ENCODE measurements at places on chromosomes 5 and 9.
A peak's percentile ranks its signal among the peaks of the same experiment; 100 is the strongest.

- DNase-seq = no peak
Observed at GRCh38 chr5:27034565-27034964, 3.8 kb downstream of the CDH9 start.

GRCh38 chr5:112529525-112529924, 110.4 kb upstream of the EPB41L4A start:
- DNase-seq = no peak

DNA sequence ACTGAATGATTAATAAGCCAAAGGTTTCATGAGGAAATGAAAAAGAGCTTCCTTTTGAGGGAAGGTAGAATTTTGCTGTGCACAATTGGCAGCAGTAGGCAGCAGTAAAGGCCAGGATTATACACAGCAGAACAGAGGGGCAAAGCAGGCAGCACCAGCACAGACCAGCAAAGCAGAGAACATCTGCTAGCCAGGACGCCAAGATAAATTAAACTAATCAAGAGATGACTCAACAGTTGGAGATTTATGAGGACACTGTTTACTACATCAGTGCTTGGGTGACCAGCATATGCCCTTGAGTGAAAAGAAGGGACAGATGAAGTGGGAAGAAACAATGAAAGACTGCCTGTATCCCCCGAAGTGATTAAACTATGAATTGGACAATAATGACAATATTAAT, 871.4 kb upstream of the CDH10 start:
- DNase-seq = no peak

DNA sequence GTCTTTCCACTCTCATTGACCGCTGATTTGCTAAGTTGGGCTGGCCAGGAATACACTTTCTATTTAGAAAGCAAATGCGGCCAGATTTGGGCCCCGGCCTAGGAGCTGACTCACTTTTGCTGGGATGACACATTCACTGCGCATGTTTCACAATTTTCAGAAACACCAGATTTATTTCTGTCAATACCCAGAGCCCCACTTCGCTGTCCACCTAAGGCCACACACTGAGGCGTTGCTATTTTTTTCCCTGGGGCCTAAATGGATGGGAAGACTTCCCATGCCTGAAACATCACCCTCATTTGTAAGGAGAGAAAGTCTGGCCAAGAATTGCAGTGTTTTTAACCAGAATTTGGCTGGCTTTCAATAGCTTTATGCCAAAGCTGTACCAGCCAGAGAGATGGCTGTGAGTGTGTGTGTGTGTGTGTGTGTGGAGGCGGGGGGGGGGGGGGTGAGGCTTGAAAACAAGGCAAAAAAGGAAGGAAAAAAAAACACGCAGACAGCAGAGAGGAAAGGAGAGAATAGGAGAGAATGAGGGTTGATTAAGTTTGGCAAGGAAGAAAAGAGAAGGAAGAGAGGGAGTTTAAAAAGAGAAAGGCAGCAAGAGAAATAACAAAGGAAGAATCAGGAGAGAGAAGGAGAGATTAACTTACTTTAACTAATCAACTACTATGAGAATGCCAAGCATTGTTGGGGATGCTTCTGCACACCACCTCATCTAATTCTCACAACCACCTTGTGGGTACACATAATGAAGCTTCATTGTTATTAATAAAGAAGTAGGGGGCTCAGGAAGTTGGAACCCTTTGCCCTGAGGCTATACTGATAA, 261.4 kb upstream of the KLF4 start:
- DNase-seq = peak; percentile 73

DNA sequence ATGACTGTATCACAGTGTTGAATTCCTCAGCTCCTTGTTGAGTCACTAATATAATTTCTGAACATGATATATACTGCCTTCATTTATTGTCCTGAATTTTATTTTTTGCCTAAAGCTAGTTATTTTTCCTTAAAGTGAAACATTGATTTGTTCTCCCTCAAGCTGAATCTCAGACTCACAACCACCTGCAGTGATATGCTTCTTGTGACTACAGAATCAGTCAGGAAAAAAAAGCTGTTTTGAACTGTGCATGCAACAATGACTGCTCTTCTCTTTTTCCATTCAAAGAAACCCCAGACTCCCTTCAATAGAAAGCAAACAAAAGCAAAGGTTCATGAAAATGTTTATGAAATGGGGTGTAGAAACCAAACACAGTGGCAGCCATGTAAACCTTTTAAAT, 470.2 kb upstream of the CHD1 start:
- DNase-seq = no peak

DNA sequence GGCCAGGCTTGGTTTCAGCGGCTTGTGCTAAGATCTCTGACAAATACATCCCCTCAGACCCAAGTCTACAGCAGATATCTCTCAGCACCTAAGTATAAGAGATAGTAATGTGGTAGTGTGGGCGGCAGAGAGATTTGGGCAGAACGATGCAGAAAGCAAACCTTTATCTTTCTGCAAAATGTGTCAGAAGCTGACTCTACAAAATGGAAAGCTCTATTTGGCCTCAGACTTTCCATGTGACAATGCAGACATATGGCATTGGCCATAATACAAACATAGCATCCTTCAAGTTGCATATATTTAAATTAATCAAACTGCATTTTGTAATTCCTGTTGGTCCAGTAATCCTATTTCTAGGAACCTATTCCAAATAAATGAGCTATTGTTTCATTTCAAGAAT, 102.5 kb upstream of the RAI14 start:
- DNase-seq = no peak

GRCh38 chr5:9173281-9174048, 372.4 kb downstream of the SEMA5A start:
- no peak for DNase-seq

GRCh38 chr5:23717486-23717885, 210.1 kb downstream of the PRDM9 start:
- no peak for DNase-seq

DNA sequence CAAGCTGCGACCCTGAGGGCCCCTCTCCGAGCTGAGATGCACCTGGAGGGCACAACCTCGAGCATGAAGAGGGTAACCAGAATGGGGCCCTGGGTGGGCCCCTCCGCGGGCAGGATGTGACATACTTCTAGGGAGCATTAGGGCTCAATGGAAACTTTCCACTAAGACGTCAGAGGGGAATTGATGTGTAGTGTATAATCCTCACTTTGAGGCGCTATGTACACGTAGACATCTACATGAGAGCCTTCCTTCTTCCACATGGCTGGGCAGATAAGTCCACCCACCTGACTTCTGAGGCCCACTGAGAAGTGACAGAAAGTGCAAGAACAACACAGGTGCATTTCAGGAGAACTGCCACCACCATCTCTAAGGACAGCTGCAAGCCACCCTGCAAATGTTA, 61.0 kb downstream of the DAP start:
- no peak for DNase-seq

- DNase-seq = no peak
Observed at GRCh38 chr9:92607773-92608172, 62.2 kb downstream of the IPPK start.

- DNase-seq = no peak
Observed at GRCh38 chr5:3451961-3452360, 143.7 kb upstream of the IRX1 start.

GRCh38 chr5:135930029-135930948, 24.5 kb downstream of the LECT2 start:
- DNase-seq = no peak

- DNase-seq = no peak
Observed at GRCh38 chr5:64865662-64866061, 96.9 kb downstream of the CWC27 start.

DNA sequence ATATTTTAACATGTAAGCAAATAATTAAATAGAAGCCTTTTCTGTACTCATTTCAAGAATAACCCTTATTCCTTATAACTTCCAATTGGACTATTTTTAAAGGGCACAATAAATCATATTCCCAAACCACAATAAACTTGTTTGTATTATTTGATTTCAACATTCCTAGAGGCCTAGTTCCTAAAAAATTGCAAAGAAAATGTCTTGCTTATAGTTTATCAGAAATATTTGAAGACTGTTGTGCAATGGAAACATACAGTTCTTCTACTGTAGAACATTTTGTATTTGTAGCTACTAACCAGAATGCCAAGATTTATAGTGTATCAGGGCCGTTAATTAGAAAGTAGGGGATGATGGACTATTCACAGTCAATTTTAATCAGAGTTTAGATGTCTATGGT, 1037.0 kb upstream of the CDH18 start:
- DNase-seq = no peak

GRCh38 chr5:98309785-98310598, 463.5 kb upstream of the RGMB start:
- no peak for DNase-seq

GRCh38 chr5:10222326-10222725, 27.4 kb downstream of the ATPSCKMT start:
- no peak for DNase-seq

DNA sequence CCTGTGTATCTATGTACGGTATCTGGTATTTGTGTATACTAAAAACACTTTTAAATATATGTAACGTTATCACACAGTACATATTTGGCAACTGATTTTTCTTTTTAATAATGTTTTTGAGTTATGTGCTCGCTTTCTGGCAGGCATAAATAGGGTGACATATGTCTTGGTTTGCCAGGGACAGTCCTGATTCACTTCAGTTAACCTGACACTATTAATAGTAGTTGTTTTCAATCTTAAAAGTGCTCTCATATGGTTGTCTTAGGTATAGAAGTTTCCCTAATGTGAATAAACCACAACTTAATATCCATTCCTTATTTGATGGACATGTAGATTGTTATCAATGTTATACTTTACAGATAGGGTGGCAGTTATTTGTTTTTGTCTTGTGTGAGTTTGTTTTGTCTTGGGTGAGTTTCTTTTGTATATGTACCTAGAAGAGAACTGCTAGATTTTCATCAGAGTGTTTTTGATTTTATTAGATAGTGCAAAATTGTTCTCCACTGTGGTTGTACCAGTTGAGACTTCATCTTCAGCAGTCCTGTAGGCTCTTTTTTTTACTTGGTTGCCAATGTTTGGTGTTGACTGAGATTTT, 7.9 kb downstream of the G3BP1 start:
- no peak for DNase-seq

GRCh38 chr5:116076496-116076895, 8.3 kb upstream of the COMMD10 start:
- DNase-seq = no peak

- DNase-seq = no peak
Observed at GRCh38 chr5:65144136-65144871, 337.4 kb downstream of the ADAMTS6 start.

DNA sequence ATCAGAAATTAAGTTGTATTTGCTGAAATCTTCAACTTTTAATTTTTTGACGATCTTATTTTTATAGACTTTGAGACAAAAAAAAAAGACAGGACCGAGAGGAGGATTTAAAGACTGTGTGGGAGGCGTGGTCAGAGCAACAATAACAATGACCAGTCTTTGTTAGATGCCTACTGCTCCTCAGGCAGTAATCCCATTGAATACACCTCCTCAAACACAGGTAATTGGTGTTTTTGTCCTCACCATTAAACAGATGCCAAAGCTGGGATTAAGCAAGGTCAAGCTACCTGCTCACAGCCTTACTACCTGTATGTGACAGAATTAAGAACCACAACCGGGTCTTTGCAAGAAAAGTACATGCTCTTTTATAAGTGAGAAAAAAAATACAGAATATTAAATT, 233.3 kb upstream of the GRAMD2B start:
- DNase-seq = no peak

DNA sequence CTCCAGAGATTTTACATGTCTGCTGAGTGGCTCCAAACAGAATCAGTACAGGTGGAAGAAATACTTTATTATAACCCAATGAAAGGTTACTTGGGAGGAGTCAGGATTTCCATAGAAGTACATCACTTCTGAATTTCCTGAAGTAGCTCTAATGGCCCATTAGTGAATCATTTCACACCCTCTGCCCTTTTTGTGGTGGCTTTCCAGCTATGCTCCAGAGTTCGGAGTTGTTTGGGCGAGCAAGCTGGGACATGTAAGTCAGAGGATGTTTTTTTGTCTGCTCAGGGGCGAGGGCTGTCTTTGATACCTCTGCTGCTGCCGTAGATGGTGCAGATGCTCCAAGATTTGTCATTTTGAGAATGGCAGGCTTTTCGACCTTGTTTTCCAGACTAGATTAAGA, 226.1 kb downstream of the GOLPH3 start:
- no peak for DNase-seq

- DNase-seq = no peak
Observed at GRCh38 chr9:3177936-3178335, 334.0 kb upstream of the PUM3 start.

GRCh38 chr5:114316167-114316566, 45.7 kb upstream of the KCNN2 start:
- DNase-seq = no peak

DNA sequence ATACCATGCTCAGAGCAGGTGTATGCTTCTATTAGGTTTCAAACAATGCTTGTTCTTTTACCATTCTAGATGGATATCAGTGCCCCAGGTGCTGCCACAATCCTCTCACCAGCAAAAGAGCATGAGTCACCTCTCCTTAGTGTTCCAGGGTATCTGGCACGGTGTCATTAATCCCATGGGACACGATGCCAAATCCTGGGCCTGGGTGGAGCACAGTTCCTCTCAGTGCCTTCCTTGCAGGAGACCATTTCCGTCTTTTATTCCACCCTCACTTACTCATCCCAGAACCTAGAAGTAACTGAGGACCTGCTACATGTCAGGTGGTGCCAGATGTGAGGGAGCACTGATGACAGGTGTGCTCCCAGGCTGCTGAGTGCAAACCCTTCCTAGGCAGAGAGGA, 1.3 kb upstream of the OR13J1 start:
- DNase-seq = no peak

DNA sequence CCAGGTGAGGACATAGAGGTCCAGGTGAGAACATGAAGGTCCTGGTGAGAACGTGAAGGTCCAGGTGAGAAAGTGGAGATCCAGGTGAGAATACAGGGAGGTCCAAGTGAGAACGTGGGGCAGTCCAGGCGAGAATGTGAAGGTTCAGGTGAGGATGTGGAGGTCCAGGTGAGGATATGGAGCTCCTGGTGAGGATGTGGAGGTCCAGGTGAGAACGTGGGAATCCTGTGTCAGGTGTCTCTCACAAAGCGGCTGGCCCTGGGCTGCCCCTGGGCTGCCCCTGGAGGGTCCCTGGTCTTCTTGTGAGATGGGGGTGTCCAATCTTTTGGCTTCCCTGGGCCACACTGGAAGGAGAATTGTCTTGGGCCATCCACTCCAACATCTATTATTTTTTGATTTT, 133.4 kb downstream of the MRPL36 start:
- DNase-seq = no peak

- no peak for DNase-seq
Observed at GRCh38 chr5:1442222-1443145, 2.8 kb downstream of the SLC6A3 start.

- DNase-seq = no peak
Observed at GRCh38 chr9:81566074-81566698, 123.2 kb downstream of the TLE1 start.

GRCh38 chr5:108798513-108799265, 51.0 kb downstream of the FER start:
- DNase-seq = no peak

GRCh38 chr9:116849721-116850120, 162.6 kb downstream of the TRIM32 start:
- no peak for DNase-seq

DNA sequence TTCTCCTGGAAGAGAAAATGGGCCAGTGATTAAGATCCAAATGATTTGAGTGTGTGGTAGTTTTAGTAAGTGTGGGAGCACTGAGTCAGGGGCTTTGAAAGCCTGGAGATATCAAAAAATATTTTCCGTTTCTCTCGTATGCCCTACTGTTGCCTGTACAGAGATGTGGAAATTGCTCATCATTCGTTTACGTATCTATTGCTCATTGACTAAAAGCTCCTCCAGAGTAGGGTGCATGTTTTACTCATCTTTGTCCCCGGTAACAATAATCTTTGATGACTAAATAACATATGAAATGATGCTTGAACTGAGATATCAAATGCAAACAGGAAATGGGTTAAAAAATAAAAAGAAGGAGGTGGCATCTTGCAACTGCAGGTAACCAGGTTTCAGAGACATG, 114.2 kb upstream of the FST start:
- no peak for DNase-seq
